CD4-positive, alpha-beta T cell treated with Interleukin-1 beta for 1 hour (primary cell): ENCODE measurements at places on chromosomes 4 and X.

GRCh38 chrX:75603833-75604232, 81.0 kb upstream of the ZDHHC15 start:
- DNase-seq: no peak

DNA sequence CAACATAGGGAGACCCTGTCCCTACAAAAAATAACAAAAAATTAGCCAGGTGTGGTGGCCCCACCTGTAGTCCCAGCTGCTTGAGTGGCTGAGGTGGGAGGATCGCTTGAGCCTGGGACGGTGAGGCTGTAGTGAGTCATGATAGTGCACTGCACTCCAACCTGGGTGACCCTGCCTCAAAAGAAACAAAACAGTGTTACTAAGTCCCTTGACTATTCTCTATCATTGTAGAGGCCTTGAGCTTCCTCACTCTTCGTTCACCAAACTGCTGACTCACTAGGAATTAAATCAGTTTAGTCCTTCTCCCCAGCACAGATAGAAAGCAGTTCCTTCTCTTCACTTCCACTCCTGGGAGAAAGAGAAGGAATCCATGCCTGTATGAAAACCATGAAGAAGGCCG, 14.5 kb downstream of the CDS1 start:
- DNase-seq: no peak

GRCh38 chr4:121484633-121485032, 103.8 kb upstream of the QRFPR start:
- peak; percentile 11 for DNase-seq

DNA sequence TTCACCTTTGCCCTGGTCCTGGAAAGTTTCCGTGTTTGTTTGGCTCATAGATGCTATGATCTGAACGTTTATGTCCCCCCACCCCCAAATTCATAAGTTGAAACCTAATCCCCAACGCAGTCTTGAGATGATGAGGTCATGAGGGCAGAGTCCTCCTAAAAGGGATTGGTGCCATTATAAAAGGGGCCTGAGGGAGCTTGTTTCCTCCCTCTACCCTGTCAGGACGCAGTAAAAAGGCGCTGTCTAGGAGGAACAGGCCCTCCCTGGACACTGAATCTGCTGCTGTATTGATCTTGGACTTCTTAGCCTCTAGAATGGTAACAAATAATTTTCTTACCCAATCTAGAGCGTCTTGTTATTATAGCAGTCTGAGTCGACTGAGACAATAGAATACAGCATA, 2190.6 kb upstream of the TENM3 start:
- DNase-seq: no peak

DNA sequence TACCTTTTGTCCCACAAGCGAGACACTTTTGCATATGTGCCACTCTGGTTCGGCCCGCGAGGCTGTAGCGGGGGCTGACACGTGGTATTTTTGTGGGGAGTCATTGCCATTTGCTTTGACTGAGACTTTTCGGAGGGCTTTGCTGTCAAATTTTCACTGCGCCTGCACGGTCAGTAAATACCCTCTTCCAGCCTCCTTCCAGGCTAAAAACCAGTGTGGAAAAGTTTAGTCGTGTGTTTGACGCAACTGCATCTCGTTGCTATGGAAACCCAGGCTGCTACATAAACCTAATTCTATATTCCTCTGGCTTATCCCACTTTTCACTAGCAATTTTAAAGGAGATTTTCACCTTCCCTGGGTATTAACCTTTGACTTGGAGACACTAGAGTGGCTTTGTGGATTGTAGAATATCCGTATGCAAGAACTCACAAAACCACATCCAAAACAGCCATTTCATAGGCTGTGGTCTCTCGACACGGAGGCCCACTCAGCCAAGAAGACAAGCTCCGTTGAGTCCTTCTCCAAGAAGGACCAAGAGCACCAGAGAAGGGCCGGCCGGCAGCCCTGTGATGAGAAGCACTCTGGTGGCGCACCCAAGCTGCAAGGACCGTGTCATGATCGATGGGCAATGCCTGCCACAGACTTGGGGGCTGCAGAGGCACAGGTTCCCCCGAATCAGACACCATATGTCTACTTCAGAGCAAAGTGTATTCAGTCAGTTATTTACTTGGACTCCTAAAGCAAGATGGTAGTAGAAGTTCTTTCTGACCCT, 38.4 kb upstream of the ENPP6 start:
- DNase-seq: no peak

DNA sequence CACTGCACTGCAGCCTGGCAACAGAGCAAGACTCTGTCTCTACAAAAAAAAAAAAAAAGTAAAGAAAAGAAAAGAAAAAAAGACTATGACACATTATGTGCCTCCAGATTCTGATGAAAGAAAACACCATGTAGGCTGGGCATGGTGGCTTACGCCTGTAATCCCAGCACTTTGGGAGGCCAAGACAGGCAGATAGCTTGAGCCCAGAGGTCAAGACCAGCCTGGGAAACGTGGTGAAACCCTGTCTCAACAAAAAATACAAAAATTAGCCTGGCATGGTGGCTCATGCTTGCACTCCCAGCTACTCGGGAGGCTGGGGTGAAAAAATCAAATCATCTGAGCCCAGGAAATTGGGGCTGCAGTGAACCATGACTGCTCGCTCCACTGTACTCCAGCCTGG, 19.4 kb downstream of the THOC2 start:
- no peak for DNase-seq

- peak; percentile 21 for DNase-seq
These were observed 6.8 kb upstream of the VSIG4 start for GRCh38 chrX:66046612-66047235.

DNA sequence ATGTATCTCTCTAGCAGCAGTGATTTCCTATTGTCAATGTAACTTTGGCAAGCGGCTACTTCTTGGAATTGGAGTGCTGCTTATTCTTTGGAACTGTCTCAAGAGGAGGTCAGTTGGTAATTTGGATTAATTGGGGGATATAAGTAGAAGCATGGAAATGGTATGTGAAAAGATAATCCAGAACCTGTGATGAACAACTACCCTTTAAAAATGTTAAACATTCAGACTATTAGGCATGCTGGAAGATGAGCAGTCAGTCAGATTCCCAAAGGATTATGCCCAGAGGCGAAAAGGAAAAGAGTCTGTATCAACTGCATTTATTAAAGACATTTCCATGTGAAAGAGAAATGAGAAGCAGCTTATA, 62.5 kb downstream of the SEC24D start:
- DNase-seq: no peak

DNA sequence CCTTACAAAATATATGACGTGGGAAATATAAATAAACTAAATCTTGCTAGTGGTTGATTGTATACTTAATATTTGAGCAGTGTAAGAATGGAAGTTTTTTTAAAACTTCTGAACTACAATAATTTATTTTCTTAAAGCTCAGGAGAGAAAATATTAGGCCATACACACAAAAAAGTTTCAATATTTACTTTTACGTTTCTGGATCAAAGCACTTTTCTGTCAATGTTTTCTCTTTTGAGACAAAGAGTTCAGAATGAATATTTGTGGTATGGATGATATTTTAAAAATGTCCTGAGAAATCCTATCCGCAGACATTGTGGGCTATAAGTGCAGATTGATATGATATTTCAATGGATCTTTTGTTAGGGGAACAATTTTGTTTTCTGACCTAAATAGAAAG, 109.9 kb downstream of the TLL1 start:
- DNase-seq: no peak

DNA sequence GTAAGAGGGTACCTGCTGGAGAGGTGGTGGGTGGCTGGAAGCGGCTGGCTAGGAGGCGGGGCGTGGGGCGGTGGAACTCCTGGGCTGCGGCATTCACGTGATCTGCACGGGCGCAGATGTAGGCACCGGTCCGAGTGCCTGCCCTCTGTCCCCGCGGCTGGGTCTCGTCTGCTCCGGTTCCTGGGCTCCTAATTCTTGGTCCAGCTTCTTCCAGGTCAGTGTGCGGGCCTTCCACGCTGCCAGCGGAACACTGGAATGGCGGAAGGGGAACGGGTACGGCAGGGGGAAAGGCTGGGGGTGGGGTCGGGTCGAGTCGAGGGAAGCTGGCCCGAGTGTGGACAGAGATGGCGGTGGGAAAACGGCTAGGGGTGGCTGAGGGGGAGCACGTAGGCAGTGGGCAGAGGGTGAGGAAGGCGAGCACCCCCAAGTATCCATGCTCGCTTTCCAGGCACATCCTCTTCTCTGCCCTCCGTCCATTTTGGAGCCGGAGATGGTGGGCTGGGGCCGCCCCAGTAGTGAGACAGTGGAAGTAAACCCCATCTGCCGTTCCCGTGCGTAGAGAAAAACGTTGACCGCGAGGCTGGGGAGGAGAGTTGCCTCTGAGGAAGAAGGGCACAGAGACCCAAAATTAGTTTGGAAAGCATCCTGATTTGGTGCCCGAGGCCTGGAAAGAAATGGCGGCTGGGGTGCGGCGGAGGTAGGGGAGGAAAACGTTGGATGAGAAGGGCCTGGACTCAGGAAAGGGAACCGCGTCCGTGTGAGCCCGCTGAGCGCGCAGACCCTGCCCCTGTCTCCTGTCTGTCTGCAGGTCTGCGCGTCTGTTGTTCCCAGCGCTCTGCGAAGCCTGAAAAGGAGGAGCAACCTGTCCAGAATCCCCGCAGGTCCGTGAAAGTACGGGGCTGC, at the start of gene TCEAL4:
Gene TCEAL4, plus strand, starts transcription at position 105 of the 903 bp plus-strand sequence. CDS start 1,161 bp downstream, outside the sequence.
- peak; percentile 22 for DNase-seq

GRCh38 chr4:157819693-157820464, 352.9 kb downstream of the GASK1B start:
- no peak for DNase-seq

GRCh38 chr4:163967263-163967662, 472.8 kb downstream of the TMA16 start:
- DNase-seq: no peak

DNA sequence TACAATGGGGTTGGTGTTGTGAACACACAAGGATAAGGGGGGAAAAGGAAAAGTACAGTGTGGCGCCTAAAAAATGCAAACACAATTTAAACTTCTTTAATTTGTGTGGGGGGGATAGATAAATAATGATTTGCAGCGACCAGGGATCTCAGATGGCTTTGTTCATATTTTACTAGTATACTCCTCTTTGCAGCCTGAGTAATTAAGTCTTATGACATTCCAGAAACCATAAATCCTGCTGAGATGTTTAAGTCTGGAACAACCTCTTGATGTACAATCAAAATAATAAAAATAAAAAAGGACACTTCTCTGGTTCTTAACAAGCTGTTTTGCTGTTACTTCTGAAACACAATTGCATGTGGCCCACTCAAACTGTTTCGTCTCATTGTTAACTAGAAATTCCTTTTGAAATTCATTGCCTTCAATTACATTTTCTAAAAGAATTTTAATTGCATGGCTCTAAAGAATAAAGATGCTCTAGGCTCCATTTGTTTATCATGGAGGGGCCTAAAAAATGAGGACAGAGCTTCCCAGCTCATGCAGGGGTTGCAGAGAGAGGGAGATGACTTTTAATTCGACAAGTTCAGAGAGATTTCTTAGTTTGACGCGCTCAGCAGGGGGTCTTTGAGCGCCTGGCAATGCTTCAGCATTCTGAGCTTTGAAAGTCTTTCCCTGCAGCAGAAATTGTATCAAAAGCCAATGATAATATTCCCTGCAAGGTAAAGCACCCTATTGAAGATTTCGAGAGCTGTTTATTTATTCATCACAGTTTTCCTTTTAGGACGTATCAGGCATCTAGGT, 892.4 kb upstream of the TENM3 start:
- no peak for DNase-seq

- no peak for DNase-seq
These were observed 167.5 kb downstream of the CDS1 start for GRCh38 chr4:84750260-84750959.

DNA sequence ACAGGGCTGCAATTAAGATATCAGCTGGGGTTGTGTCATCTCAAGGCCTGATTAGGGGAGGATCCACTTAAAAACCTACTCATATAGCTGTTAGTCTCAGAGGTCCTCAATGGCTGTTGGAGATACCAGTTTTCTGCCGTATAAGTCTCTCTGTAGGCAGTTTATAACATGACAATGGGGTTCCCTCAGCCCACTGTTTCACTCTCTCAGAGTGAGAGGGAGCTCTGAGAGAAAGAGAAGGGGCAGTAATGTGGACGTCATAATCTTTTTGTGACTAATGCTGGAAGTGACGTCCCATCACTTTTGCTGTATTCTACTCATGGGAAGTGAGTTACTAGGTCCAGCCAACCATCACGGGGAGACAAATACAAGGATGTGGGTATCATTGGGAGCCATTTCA, 70.3 kb downstream of the STIM2 start:
- no peak for DNase-seq

DNA sequence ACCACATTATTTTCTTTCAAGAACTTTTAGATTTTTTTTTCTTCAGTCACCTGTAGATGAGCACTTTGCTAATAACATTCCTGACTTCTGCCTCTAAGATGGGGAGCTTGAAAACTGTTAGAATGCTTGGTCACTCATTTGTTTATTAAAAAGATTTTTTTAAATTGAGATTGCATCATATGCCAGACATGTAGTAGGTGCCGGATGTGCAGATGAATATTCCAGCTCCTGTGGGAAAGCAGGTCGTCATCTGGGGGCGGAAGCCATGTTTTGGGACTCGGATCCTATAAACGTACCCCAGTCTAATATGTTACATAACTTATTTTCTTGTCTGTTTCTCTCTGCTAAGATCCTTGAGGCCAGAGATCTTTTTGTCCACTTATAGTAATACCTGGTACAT, 236.8 kb downstream of the ARHGAP10 start:
- no peak for DNase-seq

GRCh38 chr4:27022963-27023362, 162.3 kb downstream of the STIM2 start:
- DNase-seq: no peak

GRCh38 chr4:10074767-10075105, 41.9 kb downstream of the WDR1 start:
- no peak for DNase-seq

DNA sequence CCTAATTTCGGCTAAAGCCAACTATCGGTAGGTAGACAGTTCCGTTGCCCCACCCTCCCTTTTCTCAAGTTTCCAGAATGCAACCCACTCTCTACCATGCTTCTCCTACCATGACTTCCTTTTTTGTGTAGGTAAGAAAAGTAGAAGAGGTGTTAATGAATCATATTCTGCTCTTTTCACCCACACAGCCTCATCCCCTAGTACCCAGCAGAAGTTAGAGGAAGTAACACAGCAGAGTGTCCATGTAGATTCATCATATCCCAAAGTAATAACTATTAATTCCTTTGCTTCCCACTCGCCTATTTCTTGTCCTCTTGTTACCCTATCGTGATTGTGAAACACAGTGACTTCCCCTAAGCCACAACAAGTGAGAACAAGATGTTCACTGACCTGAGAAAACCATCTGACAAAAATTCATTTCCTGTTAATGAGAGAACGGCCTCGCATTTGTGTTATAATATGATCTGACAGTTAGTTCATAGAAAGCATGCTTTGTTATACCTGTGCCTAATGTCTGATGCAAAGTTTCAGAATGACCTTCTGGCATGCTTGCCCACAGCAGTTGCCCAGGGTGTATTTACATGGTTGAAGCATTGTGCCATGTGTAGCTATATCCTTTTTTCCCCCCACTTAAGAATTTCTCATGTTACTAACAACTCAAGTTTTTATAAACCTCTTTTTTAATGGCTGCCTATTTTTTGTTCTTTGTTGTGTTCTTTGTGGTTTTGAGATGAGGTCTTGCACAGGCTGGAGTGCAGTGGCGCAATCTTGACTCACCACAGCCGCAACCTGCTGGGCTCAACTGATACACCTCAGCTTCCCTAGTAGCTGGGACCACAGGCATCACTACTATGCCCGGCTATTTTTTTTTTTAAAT, 185.6 kb downstream of the RAP1GDS1 start:
- peak; percentile 61 for DNase-seq

- DNase-seq: no peak
These were observed 689 bp downstream of the METAP1 start for GRCh38 chr4:98996056-98996764.

- DNase-seq: no peak
These were observed 88.5 kb upstream of the GPR34 start for GRCh38 chrX:41600291-41600690.

- DNase-seq: peak; percentile 6
These were observed 1.1 kb downstream of the SOWAHB start for GRCh38 chr4:76896614-76897535.
